IMR-90 (cell line): ENCODE measurements at places on chromosomes 6 and 20.
A peak's percentile ranks its signal among the peaks of the same experiment; 100 is the strongest.

DNA sequence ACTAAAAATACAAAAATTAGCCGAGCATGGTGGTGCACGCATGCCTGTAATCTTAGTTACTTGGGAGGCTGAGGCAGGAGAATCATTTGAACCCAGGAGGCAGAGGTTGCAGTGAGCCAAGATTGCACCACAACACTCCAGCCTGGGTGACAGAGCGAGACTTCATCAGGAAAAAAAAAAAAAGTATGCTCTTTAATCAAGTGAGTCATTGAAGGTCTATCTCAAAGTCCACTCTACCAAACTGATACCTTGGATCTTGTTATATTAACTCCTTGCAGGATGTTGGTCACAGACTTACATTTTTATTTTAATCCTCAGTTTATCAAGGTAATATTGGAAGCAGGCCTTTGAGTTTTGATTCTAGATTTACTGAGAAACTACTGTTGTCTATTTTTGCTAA is 348.7 kb downstream of the COL12A1 start:
- DNase-seq = no peak

GRCh38 chr6:30882759-30883684 is 1.3 kb upstream of the DDR1 start:
- DNase-seq = no peak

DNA sequence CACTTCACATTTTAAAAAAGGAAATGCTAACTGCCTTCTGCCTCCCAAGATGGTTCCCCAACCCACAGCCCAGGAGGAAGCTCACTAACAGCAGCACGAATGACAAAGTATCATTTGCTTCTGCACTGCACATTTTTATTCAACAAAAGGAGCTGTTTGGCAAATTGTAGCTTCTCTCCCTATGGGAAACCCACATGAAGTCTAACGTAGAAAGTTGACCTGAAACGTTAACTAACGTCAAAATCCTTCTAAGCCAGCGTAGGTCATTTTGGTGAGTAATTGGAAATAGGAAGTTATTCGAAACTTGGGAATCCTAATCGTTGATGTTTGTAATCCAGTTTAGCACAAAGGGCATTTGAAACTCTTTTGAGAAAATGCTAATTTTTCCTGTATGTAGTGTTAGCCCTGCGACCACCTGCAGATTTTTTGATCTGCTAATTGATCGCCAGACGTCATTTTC is 2.9 kb downstream of the SALL4 start:
- no peak for DNase-seq

GRCh38 chr6:88983532-88983931 is 20.1 kb upstream of the RNGTT start:
- peak; percentile 36 for DNase-seq

DNA sequence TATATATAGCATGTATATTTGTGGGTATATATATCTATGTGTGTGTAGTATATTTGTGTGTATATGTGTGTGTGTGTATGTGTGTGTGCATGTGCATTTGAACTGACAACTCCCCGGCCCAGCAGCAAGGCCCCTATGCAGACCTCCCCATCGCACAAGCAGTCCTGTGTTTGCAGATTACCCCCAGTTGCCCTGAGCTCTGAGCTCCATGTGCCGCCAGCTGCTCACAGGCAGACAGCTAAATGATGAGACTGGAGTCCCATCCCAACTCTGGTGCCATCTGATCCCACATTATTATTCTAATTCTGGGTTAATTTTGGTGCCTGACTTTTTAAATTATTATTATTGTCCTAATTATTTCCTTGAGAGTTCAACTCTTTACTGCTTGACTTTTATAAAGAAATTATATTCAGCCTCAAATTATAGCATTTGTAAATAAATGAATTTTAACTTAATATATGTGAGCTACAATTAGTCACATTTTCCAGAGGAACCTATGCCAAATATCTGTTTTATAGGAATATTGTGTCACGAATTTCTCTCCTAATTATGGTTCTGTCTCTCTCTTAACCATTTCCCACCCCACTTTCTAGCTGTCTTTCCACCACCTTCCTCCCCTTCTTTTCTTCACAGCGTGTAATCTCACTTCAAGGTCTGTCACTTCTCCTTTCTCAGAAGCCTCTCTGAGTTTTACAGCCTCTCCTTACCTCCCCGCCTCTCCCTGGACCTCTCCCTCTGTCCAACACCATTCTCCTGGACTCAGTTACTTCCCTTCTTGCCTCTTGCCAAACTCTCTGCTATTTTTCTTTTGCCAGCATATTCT is 90.6 kb upstream of the SYNDIG1 start:
- no peak for DNase-seq

- peak; percentile 78 for DNase-seq
Measured at GRCh38 chr6:72787391-72788031, 165.6 kb downstream of the KCNQ5 start.
